Ascending aorta (tissue), 2 donors: ENCODE measurements at places on chromosomes 6 and 20. TPM values are rescaled to one million over a fixed set of nuclear protein-coding genes. Genes with fewer than 3 reads are reported as not detected.
A peak's percentile ranks its signal among the peaks of the same experiment; 100 is the strongest.

- no peaks in the 10 kb centered on the region for H3K36me3 ChIP-seq
- H3K27me3 ChIP-seq = no peaks in the 10 kb centered on the region
- no peak overlapping the region for H3K27ac ChIP-seq
- no peak for DNase-seq
- H3K4me3 ChIP-seq = no peak overlapping the region
- H3K4me1 ChIP-seq = peaks cover 3% of the 10 kb centered on the region
These were observed 68.6 kb downstream of the ZDHHC14 start for GRCh38 chr6:157449610-157450009.

GRCh38 chr6:2655844-2656433 is 94.8 kb downstream of the MYLK4 start:
- H3K4me1 ChIP-seq = no peaks in the 10 kb centered on the region
- no peaks in the 10 kb centered on the region for H3K36me3 ChIP-seq
- H3K27ac ChIP-seq = no peak overlapping the region
- no peak overlapping the region for H3K4me3 ChIP-seq

- peaks cover 49% of the 10 kb centered on the region for H3K36me3 ChIP-seq
- no peak overlapping the region for H3K27ac ChIP-seq
- no peaks in the 10 kb centered on the region for H3K4me1 ChIP-seq
- H3K4me3 ChIP-seq = no peak overlapping the region
- no peak for DNase-seq
- H3K27me3 ChIP-seq = no peaks in the 10 kb centered on the region
These were observed 80.9 kb downstream of the COL12A1 start for GRCh38 chr6:75124983-75125382.

JPH2 gene
- 86.7 TPM for total RNA-seq

DNAH8 gene
- not detected for total RNA-seq

GRCh38 chr6:30766461-30767157 is 22.3 kb upstream of the IER3 start:
- no peak overlapping the region for H3K4me3 ChIP-seq
- H3K27me3 ChIP-seq = no peaks in the 10 kb centered on the region
- peaks cover 13% of the 10 kb centered on the region for H3K4me1 ChIP-seq
- no peak for DNase-seq
- no peak overlapping the region for H3K27ac ChIP-seq

DNA sequence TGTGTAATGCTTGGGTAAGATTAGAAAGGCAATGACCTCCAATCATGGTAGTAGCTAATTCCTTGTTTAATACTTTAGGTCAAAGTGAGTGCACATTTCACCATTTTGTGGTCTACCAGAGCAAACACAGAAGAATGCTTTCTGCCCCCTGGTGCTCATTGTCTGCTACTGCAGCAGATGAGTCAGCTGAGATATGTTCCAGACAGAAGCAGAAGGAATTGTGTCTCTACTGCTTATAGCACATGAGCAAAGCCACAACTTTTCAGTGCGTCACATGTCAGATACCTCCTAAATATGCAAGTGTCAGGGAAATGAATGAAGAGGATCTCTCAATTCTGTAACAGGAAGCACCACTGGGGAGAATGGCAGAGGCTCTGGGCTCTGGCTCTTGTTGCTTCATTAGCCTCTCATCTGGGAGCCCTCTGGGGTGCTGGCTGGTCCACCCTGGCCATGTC is 308.9 kb downstream of the ALDH8A1 start:
- H3K4me1 ChIP-seq = no peaks in the 10 kb centered on the region
- H3K4me3 ChIP-seq = no peak overlapping the region
- no peak overlapping the region for H3K27ac ChIP-seq

CFAP206 gene
- total RNA-seq = 1.4 TPM

DNA sequence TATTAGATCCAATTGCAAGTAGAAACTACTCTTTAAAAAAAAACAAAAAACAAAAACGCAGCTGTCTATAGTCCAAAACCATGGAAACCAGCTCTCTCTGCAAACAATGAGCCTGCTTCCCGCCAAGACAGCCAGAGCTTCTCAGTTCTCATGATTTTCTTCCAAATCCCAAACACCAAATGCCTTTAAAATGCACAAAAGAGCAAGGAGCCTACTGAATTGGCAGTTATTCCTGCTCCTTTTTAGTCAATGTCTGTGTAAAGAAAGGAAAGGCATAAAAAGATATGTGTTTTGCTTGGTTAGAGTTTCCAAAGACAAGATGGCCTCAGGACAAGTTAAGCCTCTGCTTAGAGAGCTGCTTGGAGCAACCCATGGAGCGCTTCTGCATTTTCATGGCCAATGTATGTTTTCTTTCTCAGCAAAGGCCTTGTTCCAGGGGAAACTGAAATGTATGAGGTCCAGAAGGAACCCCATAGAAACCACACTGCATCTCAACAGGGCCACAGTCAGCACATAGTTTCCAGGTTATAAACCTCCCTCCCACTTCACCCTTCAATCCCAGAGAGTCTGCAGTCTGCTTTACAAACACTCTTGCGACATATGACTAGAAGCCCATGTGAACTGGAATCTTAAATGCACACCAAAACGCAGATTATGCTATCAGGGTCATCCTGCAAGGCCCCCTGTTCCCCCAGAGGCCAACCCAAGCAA is 209.3 kb upstream of the TAB2 start:
- no peaks in the 10 kb centered on the region for H3K4me1 ChIP-seq
- no peak for DNase-seq
- H3K27ac ChIP-seq = no peak overlapping the region
- H3K27me3 ChIP-seq = no peaks in the 10 kb centered on the region

EPB41L1 gene
- 16.7 TPM for total RNA-seq

DNA sequence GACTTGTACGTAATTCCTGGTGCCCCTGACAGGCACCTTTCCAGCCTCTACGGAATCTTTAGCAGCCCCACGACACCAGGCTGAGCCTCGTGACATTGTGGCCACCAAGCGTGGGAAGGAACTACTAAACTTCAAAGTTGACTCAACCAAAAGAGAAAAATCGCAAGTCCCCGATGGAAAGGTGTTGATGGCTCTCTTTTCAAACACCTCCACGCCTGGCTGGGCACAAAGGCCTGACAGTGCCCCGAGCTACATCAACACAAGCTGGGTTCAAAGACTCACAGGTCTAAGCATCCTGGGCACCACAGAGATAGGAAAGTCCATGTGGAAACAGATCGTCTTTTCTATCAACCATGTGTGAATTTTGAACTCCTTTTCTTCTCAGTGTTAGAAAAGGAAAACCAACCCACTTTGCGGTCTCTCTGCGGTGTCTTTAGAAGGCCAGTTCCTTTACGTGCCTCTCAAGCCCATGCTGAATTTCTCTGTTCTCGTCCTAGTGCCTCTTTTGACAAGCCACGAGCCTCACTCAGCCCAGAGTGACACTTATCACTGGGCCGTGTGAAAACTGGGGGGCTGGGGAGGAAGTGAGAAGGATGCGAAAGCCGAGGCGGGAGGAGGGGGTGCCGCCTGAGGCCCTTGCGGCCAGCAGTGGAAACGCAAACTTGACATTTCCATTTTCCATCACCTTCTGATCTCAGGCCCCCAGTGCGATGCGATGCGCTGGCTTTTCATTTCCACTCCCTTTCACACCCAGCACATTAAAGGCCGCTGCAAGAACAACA is 59.4 kb downstream of the GFOD1 start:
- H3K4me1 ChIP-seq = peaks cover 18% of the 10 kb centered on the region
- no peaks in the 10 kb centered on the region for H3K36me3 ChIP-seq
- peak; percentile 63 for DNase-seq
- H3K27ac ChIP-seq = no peak overlapping the region

GRCh38 chr6:163522033-163522432 is 107.5 kb downstream of the QKI start:
- no peaks in the 10 kb centered on the region for H3K36me3 ChIP-seq
- no peaks in the 10 kb centered on the region for H3K4me1 ChIP-seq
- DNase-seq = no peak

GRCh38 chr6:20167601-20168000 is 44.7 kb downstream of the MBOAT1 start:
- no peak overlapping the region for H3K4me3 ChIP-seq
- no peaks in the 10 kb centered on the region for H3K27me3 ChIP-seq
- no peaks in the 10 kb centered on the region for H3K4me1 ChIP-seq
- no peak overlapping the region for H3K27ac ChIP-seq
- no peaks in the 10 kb centered on the region for H3K36me3 ChIP-seq

DNA sequence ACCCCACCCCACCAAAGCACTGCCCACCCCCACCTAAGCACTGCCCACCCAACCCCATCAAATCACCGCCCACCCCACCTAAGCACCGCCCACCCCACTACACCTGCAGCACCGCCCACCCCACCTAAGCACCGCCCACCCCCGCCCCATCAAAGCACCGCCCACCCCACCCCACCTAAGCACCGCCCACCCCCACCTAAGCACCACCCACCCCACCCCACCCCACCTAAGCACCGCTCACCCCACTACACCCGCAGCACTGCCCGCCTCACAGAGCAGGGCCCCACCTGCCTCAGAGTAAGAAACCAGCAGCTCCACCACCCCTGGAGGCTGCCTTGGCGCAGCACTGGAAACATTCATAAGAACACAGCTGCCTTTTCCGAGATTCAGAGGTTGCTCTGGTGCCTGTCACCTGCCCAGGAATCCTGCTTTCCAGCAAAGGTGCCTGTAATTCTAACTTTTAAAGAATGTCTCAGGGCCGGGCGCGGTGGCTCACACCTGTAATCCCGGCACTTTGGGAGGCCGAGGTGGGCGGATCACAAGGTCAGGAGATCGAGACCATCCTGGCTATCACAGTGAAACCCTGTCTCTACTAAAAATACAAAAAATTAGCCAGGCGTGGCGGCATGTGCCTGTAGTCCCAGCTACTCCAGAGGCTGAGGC is 148.2 kb downstream of the BMP7 start:
- H3K4me1 ChIP-seq = no peaks in the 10 kb centered on the region
- no peaks in the 10 kb centered on the region for H3K36me3 ChIP-seq
- DNase-seq = no peak
- H3K4me3 ChIP-seq = no peak overlapping the region

- no peak overlapping the region for H3K4me3 ChIP-seq
- H3K27ac ChIP-seq = no peak overlapping the region
- DNase-seq = no peak
These were observed 71.4 kb downstream of the PLCB4 start for GRCh38 chr20:9140162-9140760.

RNF5 gene
- 73.0 TPM for total RNA-seq

DNA sequence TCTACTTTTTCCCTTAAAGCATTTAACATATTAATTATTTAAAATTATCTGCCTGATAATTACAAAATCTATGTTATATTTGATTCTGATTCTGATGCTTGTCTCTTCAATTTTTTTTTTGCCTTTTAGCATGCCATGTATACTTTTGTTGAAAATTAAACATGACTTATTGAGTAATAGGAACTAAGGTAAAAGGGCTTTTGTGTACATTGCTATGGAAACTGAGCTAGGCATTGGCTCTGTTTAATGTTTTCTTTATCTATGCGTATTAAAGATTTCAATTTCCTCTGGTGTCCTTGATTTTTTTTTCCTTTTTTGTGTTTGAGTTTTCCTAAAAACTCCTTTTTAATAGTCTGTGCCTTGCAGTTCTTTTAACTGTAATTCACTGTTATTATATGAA is 805.2 kb downstream of the DHX35 start:
- no peak overlapping the region for H3K4me3 ChIP-seq
- no peak for DNase-seq
- no peak overlapping the region for H3K27ac ChIP-seq
- no peaks in the 10 kb centered on the region for H3K4me1 ChIP-seq
- H3K36me3 ChIP-seq = no peaks in the 10 kb centered on the region

DNA sequence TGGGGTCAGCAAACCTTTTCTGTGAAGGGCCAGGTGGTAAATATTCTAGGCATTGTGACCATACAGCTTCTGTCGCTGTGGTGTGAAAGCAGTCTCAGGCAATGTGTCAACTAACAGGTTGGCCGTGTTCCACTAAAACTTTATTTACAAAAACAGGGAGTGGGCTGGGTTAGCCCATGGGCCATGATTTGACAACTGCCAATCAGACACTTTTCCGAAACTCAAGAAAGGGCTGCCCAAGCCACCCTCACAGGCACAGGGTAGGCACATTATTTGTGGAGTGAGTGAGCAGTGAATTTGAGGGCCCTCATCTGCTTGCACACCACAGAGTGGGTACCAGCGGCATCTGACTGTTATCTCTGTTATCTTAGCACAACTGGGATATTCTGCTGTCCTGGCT is 290.3 kb downstream of the TAF4 start:
- no peaks in the 10 kb centered on the region for H3K4me1 ChIP-seq
- no peak overlapping the region for H3K4me3 ChIP-seq
- DNase-seq = no peak
- no peak overlapping the region for H3K27ac ChIP-seq
- no peaks in the 10 kb centered on the region for H3K36me3 ChIP-seq

- no peaks in the 10 kb centered on the region for H3K36me3 ChIP-seq
- no peaks in the 10 kb centered on the region for H3K4me1 ChIP-seq
- H3K27me3 ChIP-seq = no peaks in the 10 kb centered on the region
These were observed 375.7 kb upstream of the POU3F2 start for GRCh38 chr6:98458708-98459107.

OR2J3 gene
- not detected for total RNA-seq

FOXO3 gene
- 91.5 TPM for total RNA-seq

- no peaks in the 10 kb centered on the region for H3K36me3 ChIP-seq
- H3K27me3 ChIP-seq = no peaks in the 10 kb centered on the region
- H3K4me1 ChIP-seq = no peaks in the 10 kb centered on the region
- DNase-seq = no peak
These were observed 466.9 kb upstream of the NRSN1 start for GRCh38 chr6:23659125-23659524.

POLR3F gene
- 14.0 TPM for total RNA-seq

- no peaks in the 10 kb centered on the region for H3K36me3 ChIP-seq
- peak overlapping the region; percentile 88 for H3K27ac ChIP-seq
- no peaks in the 10 kb centered on the region for H3K27me3 ChIP-seq
- no peak overlapping the region for H3K4me3 ChIP-seq
- H3K4me1 ChIP-seq = peaks cover 4% of the 10 kb centered on the region
These were observed 3.9 kb upstream of the SYS1 start for GRCh38 chr20:45359069-45359405.

GRCh38 chr6:153595903-153596302 is 443.1 kb upstream of the OPRM1 start:
- no peak overlapping the region for H3K27ac ChIP-seq
- H3K27me3 ChIP-seq = no peaks in the 10 kb centered on the region
- no peaks in the 10 kb centered on the region for H3K36me3 ChIP-seq
- no peaks in the 10 kb centered on the region for H3K4me1 ChIP-seq

- no peak for DNase-seq
- no peak overlapping the region for H3K4me3 ChIP-seq
- H3K4me1 ChIP-seq = no peaks in the 10 kb centered on the region
- no peaks in the 10 kb centered on the region for H3K27me3 ChIP-seq
- H3K27ac ChIP-seq = no peak overlapping the region
These were observed 1108.1 kb downstream of the GRIK2 start for GRCh38 chr6:102501615-102502014.

GRCh38 chr6:34132486-34133185 is 13.3 kb downstream of the GRM4 start:
- H3K36me3 ChIP-seq = no peaks in the 10 kb centered on the region
- no peaks in the 10 kb centered on the region for H3K4me1 ChIP-seq
- no peak for DNase-seq
- H3K27ac ChIP-seq = no peak overlapping the region
- H3K27me3 ChIP-seq = peaks cover 4% of the 10 kb centered on the region
- no peak overlapping the region for H3K4me3 ChIP-seq
